ENCODE measurements at places on chromosomes 2 and 18.

- H3K27me3 ChIP-seq, result no peaks in the 10 kb centered on the region
- H3K27ac ChIP-seq, result no peak overlapping the region
- no peaks in the 10 kb centered on the region for H3K36me3 ChIP-seq
- peaks cover 3% of the 10 kb centered on the region for H3K4me1 ChIP-seq
- DNase-seq, result no peak
These were observed 119.2 kb upstream of the SLC39A10 start for GRCh38 chr2:195537811-195538210.

DNA sequence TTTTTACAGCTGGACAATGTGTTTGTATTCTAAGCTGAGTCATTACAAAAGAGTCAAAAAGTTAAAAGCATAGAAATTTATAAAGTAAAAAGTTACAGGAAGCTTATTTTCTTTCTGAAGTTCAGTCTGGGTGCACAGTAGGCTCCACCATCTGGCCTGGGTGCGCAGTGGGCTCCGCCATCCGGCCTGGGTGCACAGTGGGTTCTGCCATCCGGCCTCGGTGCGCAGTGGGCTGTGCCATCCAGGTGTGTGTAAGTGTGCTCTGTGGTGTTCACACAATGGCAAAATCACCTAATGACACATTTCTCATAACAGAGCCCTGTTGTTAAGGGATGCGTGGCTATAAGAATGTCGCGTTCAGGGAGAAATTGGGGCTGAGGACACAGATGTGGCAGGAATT, 195.5 kb downstream of the ANKRD30B start:
- no peak overlapping the region for H3K4me3 ChIP-seq
- no peak for DNase-seq
- no peaks in the 10 kb centered on the region for H3K36me3 ChIP-seq
- no peak overlapping the region for H3K27ac ChIP-seq
- H3K4me1 ChIP-seq, result no peaks in the 10 kb centered on the region
- no peaks in the 10 kb centered on the region for H3K27me3 ChIP-seq

GRCh38 chr2:211598238-211598637, 940.4 kb downstream of the ERBB4 start:
- peaks cover 3% of the 10 kb centered on the region for H3K36me3 ChIP-seq
- no peaks in the 10 kb centered on the region for H3K27me3 ChIP-seq
- no peak for DNase-seq
- no peaks in the 10 kb centered on the region for H3K4me1 ChIP-seq
- no peak overlapping the region for H3K4me3 ChIP-seq
- H3K27ac ChIP-seq, result no peak overlapping the region

- H3K27me3 ChIP-seq, result no peaks in the 10 kb centered on the region
- no peak for DNase-seq
- no peaks in the 10 kb centered on the region for H3K4me1 ChIP-seq
These were observed 1.4 kb downstream of the DNMT3A start for GRCh38 chr2:25340181-25340921.

DNA sequence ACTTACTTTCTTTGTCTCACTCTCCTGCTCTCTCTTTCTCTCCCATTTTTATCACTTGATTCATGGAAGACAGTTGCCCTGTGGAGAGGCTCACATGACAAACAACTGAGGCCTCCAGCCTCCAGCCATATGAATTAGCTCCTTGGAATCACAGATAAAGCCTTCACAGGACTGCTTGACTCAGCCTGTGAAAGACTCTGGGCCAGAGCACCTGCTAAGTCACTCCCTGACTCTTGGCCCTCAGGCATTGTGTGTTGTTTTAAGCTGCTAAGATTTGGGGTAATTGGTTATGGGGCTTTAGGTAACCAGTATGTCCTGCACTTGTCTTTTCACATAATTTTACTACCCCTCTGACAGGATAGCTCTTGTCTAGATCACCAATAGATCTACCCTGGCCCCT, 334.9 kb downstream of the SOX11 start:
- no peak for DNase-seq
- no peak overlapping the region for H3K27ac ChIP-seq
- H3K36me3 ChIP-seq, result no peaks in the 10 kb centered on the region
- H3K4me1 ChIP-seq, result no peaks in the 10 kb centered on the region
- no peaks in the 10 kb centered on the region for H3K27me3 ChIP-seq
- no peak overlapping the region for H3K4me3 ChIP-seq

- H3K36me3 ChIP-seq, result no peaks in the 10 kb centered on the region
- peak; percentile 54 for DNase-seq
- peak overlapping the region; percentile 61 for H3K27ac ChIP-seq
- peaks cover 4% of the 10 kb centered on the region for H3K4me1 ChIP-seq
These were observed 1.8 kb upstream of the ARID5A start for GRCh38 chr2:96534701-96535181.

DNA sequence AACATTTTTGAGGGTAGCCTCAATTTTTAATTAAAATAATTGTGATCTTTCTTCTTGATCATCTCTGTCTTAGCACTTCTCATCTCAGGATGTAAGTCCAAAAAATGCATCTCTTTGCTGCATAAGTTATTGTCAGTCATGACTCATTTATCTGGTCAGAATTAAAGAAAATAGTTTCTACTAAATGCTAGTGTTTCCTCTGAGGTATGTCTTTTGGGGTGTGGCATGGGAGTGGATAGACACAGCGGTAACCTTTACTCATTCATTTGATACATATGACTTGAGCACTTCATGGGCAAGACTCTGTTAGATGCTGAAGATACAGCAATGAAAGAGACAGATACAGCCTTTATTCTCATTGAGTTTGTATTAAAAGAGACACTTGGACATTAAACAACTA, 284.7 kb downstream of the IRS1 start:
- no peaks in the 10 kb centered on the region for H3K4me1 ChIP-seq
- no peaks in the 10 kb centered on the region for H3K36me3 ChIP-seq
- H3K27me3 ChIP-seq, result no peaks in the 10 kb centered on the region
- no peak overlapping the region for H3K4me3 ChIP-seq
- no peak for DNase-seq

DNA sequence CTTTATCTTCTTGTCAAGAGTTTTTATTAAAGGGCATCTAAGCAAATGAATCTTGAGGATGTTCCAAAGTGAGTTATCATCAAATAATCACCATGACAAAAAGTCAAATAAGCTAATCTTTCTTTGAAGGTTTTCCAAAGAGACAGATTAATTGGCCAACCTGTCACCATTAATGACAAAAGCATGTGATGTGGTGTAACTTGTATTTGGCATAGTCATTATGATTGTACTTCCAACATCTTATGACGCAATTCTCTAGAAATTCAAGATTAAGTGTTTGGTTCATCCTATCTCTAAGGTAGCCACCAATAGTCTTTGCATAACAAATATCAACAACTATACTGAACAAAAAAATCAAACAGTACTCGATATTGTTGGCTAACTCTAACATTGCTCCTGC, 28.6 kb downstream of the RBMS1 start:
- peaks cover 10% of the 10 kb centered on the region for H3K4me1 ChIP-seq
- no peak overlapping the region for H3K4me3 ChIP-seq
- H3K27ac ChIP-seq, result no peak overlapping the region
- H3K36me3 ChIP-seq, result no peaks in the 10 kb centered on the region

- no peaks in the 10 kb centered on the region for H3K27me3 ChIP-seq
- H3K36me3 ChIP-seq, result no peaks in the 10 kb centered on the region
- no peaks in the 10 kb centered on the region for H3K4me1 ChIP-seq
- no peak overlapping the region for H3K4me3 ChIP-seq
- no peak overlapping the region for H3K27ac ChIP-seq
These were observed 197.5 kb downstream of the IRS1 start for GRCh38 chr2:226601881-226602662.

DNA sequence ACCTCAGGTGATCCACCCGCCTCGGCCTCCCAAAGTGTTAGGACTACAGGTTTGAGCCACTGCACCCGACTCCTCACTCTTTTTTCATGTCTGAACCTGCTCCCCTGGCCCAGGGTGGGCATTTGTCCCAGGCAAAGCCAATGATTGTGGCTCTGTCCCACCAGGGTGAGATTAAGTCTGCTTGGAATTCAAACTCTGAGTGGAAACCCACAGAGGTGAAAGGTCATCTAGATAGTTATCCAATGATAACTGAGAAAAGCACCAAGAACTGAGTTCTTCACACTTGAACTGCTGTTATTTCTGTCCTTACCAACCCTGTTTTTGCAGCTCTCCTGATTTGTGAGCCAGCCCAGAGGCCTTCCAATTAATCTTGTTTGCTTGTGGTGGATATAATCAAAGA, 62.4 kb upstream of the ACVR1 start:
- no peaks in the 10 kb centered on the region for H3K27me3 ChIP-seq
- no peak overlapping the region for H3K27ac ChIP-seq
- no peak overlapping the region for H3K4me3 ChIP-seq
- DNase-seq, result no peak
- H3K4me1 ChIP-seq, result no peaks in the 10 kb centered on the region
- no peaks in the 10 kb centered on the region for H3K36me3 ChIP-seq

GRCh38 chr2:1884933-1885580, 140.7 kb upstream of the PXDN start:
- no peak overlapping the region for H3K4me3 ChIP-seq
- H3K4me1 ChIP-seq, result no peaks in the 10 kb centered on the region
- H3K36me3 ChIP-seq, result no peaks in the 10 kb centered on the region
- no peak overlapping the region for H3K27ac ChIP-seq
- DNase-seq, result no peak

GRCh38 chr2:47636596-47637264, 146.2 kb upstream of the MSH6 start:
- H3K27me3 ChIP-seq, result no peaks in the 10 kb centered on the region
- H3K36me3 ChIP-seq, result no peaks in the 10 kb centered on the region
- no peaks in the 10 kb centered on the region for H3K4me1 ChIP-seq
- no peak overlapping the region for H3K4me3 ChIP-seq

DNA sequence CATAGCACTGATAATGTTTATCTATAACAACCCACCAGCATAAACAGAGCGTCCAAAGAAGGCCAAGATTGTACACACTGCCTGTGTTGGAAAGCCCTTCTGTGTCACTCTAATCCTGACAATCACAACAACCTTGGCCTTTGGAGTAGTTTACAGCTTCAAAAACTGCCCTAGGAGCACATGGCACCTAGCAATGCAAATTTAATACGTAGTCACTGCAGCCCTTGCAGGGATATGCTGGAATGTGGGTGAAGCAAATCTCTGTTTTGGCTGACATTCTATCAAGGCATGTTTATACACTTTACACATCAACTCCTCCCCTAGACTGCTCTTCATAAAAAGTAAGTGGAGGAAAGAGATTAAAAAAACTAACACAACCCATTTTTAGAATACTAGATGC, 66.8 kb downstream of the GRB14 start:
- H3K36me3 ChIP-seq, result no peaks in the 10 kb centered on the region
- no peak overlapping the region for H3K4me3 ChIP-seq
- no peak for DNase-seq
- H3K4me1 ChIP-seq, result no peaks in the 10 kb centered on the region

- DNase-seq, result no peak
- no peaks in the 10 kb centered on the region for H3K27me3 ChIP-seq
- no peaks in the 10 kb centered on the region for H3K4me1 ChIP-seq
- H3K27ac ChIP-seq, result no peak overlapping the region
These were observed 482.0 kb downstream of the PTPRM start for GRCh38 chr18:8049147-8049546.

DNA sequence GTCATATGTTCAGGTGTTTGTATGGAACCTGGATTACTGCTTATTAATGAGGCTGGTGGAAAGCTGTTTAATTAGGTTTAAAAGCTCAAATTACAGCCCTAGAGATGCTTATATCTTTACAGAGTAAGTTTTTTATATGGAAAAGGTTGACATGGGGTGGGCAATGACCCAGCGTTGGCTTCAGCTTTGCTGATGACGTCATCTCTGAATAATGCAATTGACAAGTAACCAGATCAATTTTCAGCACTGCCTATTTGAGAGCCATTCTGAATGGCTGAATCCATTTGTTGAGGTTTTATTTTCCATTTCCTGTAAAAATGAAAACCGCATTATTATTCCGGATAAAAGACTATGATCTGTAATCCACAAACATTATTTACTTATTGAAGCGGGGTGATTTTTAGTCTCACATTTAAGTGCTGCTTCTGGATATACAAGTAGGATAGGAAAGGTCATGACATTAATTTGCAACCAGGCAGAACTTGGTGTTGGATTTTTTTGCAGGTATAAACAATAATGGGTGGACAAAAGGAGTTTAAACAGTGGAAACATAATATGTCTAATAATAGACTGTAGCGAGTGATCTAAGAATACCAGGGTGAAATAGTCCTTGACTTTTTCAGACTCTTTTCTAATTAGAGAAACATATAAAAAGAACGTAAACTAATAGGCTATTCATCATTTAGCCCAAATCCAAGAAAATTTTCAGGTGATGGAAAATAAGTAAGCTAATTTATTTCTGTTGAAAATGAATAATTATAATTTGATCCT, 2.7 kb downstream of the PPP1R1C start:
- H3K4me1 ChIP-seq, result no peaks in the 10 kb centered on the region
- H3K27me3 ChIP-seq, result no peaks in the 10 kb centered on the region
- H3K27ac ChIP-seq, result no peak overlapping the region
- H3K4me3 ChIP-seq, result no peak overlapping the region

- H3K27me3 ChIP-seq, result no peaks in the 10 kb centered on the region
- peaks cover 2% of the 10 kb centered on the region for H3K4me1 ChIP-seq
- no peaks in the 10 kb centered on the region for H3K36me3 ChIP-seq
- H3K27ac ChIP-seq, result no peak overlapping the region
- no peak overlapping the region for H3K4me3 ChIP-seq
These were observed 168.3 kb downstream of the PRPF40A start for GRCh38 chr2:152548996-152549395.

- no peaks in the 10 kb centered on the region for H3K27me3 ChIP-seq
- no peak overlapping the region for H3K4me3 ChIP-seq
- H3K27ac ChIP-seq, result no peak overlapping the region
- no peaks in the 10 kb centered on the region for H3K36me3 ChIP-seq
- no peak for DNase-seq
These were observed 161.1 kb downstream of the EN1 start for GRCh38 chr2:118686346-118686745.

GRCh38 chr2:10584242-10584753, 105.5 kb downstream of the NOL10 start:
- no peak overlapping the region for H3K4me3 ChIP-seq
- H3K36me3 ChIP-seq, result peaks cover 3% of the 10 kb centered on the region
- no peaks in the 10 kb centered on the region for H3K4me1 ChIP-seq
- no peaks in the 10 kb centered on the region for H3K27me3 ChIP-seq
- H3K27ac ChIP-seq, result no peak overlapping the region
- DNase-seq, result no peak

- no peak overlapping the region for H3K27ac ChIP-seq
- no peaks in the 10 kb centered on the region for H3K27me3 ChIP-seq
- no peaks in the 10 kb centered on the region for H3K36me3 ChIP-seq
- H3K4me3 ChIP-seq, result no peak overlapping the region
- no peaks in the 10 kb centered on the region for H3K4me1 ChIP-seq
These were observed 61.5 kb upstream of the BOD1L2 start for GRCh38 chr18:57085371-57085770.

DNA sequence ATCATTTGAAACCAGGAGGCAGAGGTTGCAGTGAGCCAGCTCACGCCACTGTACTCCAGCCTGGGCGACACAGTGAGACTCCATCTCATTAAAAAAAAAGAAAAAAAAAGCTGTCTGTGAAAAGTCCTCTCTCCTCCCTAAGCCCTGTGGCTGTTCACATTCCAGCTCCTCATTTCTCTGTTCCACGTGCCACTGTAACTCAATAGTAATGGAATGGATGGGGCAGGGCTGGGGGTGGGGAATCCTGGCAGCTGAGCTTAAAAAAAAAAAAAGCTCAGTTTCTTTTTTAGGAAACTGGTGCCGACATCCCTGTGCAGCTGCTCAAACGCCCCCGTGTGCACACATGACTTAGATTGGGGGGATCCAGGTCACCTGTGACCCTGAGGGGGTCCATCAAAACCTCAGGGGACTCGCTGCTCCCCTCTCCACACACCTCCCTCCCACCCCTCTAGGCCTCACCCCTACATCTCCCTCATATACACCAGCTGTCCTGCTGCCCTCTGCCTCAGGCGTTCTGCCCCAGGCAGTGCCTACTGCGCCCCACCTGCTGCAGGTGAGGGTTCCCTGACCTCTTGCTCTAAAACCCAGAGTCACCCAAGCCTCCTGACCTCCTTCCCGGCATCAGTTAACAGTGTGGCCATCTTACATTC, 255.4 kb downstream of the AGAP1 start:
- H3K27me3 ChIP-seq, result no peaks in the 10 kb centered on the region
- no peak for DNase-seq
- H3K27ac ChIP-seq, result no peak overlapping the region
- no peaks in the 10 kb centered on the region for H3K36me3 ChIP-seq
